Stimulated activated CD4-positive, alpha-beta T cell treated with anti-CD3 and anti-CD28 coated beads, Interleukin-12 subunit alpha, Interleukin-12 subunit beta, amount 100 ng/mL, for 4 hours (primary cell): ENCODE measurements at places on chromosomes 4 and X.

GRCh38 chr4:70902577-70903290 is 565 bp downstream of the MOB1B start:
- DNase-seq = no peak

GRCh38 chr4:69589884-69590283 is 49.6 kb downstream of the UGT2A2 start:
- no peak for DNase-seq

GRCh38 chr4:72701987-72702819 is 133.2 kb upstream of the ADAMTS3 start:
- DNase-seq = no peak

- no peak for DNase-seq
Measured at GRCh38 chrX:16060252-16060651, 63.1 kb upstream of the GRPR start.

DNA sequence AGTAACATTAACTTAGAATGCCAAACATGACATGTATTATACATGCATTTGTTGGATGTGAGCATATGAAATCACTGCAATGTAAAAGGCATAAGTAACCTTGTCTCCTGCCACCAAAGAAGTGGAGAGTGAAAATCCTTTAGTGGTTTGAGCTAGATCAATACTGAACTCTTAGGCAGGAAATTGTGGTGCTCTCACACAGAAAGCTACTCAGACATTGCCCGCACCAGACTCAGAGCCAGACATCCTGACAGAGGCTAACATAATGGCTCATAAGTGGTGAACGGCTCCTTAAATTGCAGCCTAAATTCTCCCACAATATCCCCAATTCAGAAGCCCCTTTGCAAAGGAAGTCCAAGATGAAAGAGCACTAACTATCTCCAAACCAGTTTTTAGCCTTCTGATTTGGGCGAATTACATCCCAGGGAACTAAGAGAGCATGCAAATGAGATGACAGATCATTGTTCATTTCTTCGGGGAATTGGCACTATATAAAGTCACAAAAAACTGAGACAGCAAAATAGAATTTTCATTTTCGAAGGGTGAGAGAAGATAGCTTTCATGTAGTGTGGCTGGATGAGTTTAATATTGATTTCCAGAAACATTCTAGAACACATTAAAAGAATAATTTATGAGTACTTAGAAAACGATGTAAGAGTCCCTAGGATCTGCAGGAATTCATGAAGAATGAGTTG is 233.6 kb upstream of the RPS6KA3 start:
- no peak for DNase-seq

DNA sequence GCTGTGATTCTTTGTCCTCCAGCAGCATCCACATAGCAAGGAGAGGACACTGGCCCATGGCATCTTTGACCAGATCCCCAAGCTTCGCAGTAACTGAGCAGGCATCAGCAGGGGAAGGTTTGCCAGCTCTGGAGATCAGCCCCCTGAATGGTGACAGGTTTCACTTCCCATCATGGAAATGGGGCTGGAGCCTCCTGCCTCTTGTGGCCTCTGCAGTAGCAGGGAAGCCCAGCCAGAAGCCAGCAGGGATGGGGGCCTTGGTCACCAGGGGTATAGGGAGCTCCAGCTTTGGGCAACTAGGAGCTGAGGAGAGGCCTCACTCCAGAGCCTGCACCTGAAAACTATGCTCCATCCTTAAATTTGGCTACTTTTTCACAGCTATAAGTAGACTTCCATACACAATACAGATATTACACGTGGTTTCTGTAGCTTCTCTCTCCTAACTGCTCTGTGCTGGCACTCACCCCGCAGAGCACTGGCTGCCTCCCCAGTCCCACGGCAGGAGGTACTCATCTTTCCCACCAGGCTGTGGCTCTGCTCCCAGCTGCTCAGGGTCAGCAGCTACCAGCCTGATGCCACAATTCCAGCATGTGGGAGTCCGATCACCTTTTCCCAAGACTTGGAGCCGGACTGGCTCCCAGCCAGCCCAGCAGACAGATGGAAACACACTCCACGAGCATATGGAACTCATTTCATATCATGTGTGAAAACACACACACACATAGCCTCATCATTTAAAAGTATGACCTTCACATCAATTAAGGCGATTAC is 2.8 kb downstream of the TMEM271 start:
- DNase-seq = no peak

- DNase-seq = no peak
Measured at GRCh38 chr4:23889391-23889790, 456 bp downstream of the PPARGC1A start.

- DNase-seq = no peak
Measured at GRCh38 chrX:151801980-151802379, 67.4 kb downstream of the CNGA2 start.

DNA sequence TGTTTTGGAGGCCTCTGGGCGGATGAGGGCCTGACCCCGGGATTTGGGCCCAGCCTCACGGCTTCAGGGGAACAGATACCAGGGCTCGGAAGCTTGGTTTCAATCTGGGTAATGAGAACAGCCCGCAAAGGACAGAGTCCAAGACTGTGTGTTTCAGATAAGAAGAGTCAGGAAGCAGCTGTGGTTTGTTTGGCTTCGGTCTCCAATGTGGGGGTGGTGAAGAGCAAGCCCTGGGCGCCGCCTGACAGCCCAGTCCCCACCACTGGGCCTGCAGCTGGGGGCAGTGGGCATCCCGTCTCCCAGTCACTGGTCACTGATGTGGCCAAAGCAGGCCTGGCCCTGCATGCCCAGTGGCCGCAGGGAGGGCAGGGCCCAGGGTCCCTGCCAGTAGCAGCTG is 9.1 kb downstream of the WFS1 start:
- no peak for DNase-seq

DNA sequence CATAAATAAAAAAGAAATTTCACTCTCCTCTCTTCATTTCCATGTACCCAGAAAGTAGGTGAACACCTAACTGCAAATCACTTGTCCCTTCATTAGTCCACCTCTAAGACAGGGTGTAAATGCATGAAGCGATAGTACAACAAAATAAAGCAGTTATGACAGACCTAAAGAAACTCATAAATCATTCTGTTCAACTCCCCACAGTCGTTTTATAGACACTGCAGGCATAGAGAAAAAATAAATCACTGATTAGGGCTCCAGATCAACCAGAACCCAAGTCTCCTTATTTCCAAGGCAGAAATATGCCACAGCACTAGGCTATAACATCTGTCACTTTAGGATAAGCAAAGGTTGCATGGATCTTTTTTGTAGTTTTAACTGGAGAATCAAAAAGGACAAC is 3.0 kb downstream of the RASGEF1B start:
- no peak for DNase-seq

- DNase-seq = no peak
Measured at GRCh38 chrX:137352101-137352660, 213.7 kb upstream of the ZIC3 start.

GRCh38 chrX:109632906-109633504 is 8.0 kb upstream of the KCNE5 start:
- DNase-seq = no peak

DNA sequence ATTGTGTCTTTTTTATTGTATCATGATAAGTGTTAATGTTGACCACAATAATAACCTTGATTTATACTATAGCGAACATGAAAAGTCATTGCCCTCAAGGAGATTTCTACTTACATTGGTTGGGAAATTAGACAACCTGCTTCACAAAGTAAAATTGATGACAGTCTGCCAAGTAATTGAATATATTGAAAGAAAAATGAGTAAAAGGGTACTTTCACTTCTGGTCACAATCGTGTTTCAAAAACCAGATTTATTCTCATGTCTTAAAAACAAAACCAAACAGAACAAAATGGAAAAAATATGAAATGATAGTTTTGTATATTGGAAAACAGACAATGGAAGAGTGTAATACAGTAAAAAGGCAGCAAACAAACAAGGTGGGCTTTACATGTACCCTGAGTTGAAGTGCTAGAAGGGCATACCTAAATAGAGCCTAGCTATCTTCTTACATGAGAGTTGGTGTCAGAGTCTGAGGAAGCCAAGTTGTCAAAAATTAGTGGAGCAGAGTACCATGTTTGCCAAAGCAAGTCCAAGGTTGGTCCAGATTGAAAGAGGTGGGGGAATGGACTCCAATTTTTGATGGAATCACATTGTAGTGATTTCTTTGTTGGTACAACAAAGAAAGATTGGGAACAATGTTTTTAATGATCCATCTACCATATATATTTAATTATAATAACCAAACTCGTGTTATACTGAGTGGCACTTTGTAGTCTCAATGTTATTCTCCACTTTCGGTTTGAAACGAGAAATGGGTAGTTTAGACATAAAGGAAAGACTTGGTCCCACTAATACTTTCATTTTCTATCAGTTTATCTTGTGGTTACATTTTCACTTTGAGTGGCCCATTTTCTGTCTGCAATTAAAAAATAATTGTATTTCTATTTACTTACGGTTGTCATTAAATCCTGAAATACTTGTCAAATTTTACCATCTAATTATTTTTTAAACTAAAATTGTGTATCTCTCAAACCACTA is 775.6 kb downstream of the STIM2 start:
- no peak for DNase-seq

DNA sequence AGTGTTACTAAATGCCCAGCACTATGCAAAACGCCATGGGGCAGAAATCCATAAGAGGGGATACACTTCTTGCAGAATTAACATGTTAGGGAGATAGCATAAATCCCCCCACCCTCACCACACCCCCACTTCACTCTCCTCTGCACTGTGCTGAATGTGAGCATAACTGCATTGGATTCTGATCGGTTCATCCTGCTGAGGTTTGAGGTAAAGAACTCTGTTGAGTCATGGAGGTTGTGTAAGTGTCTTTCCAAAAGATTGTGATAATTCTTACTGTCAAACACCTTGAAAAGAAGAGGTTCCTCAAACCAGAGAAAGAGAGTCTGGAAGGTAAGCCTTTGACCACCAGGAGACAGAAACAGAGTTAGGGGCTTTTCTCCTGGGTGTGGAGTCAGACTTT is 43.6 kb downstream of the RBM47 start:
- no peak for DNase-seq

DNA sequence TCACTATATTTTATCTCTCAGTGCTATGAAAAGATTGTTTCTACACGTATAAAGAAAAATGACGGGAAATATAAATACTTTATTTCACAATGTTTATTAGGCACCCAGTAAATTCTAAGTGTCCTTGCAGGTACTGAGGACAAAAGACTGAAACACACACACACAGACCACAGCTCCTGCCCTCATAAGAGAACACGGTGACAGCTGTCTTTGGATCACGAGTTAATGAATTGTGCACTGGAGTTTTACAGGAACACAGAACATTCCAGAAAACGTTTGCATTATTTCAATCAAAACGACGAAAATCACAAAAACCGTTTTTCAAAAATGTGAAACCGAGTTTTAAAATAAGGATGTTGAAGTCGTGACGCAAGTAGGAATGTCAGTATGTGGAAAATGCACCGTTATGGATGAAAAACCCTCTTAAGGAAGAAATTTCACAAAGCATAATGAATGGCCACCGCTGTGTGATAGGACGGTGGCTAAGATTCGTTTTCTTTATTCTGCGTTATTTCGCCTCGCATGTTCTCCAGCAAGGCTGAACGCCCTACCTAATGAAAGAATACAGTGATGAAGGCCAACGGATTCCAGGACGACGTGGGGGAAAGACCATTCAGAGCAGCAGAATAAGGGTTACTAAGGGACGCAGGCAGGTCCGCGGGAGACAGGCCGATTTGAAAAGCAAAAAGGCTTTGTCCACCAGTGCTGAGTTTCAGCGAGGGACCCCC is 24.2 kb downstream of the FAM156A start:
- DNase-seq = no peak

GRCh38 chr4:70914631-70915030 is 12.5 kb downstream of the MOB1B start:
- DNase-seq = no peak

DNA sequence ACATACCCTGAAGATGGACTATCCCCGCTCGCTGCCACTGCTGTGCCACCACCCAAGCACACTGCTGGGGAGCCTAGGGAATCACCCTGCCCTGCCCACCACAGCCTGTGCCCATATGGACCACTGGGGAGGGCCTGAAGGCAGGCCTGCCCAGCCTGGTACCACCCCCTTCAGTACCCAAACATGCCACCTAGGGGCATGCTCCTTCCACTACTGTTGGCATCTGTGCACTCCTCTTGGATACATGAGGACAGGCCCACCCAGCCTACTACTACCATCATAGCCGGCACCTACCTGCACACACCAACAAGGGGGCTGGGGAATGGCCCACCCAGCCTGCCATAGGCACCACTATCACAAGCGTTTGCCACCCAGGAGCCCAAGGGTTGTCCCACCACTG is 30.1 kb upstream of the PRDX4 start:
- DNase-seq = no peak
